HFFc6 (cell line): ENCODE measurements at places on chromosomes 5 and 9. TPM values are rescaled to one million over a fixed set of nuclear protein-coding genes. Genes with fewer than 3 reads are reported as not detected.

The NR2F1 gene
- total RNA-seq = 21.6 to 24.7 TPM (median 22.6 TPM) in 3 replicates

The SEC61B gene
- total RNA-seq = 241 to 252 TPM (median 246 TPM) in 3 replicates

The IL9 gene
- total RNA-seq = not detected in 3 replicates

The NR5A1 gene
- total RNA-seq = not detected in 3 replicates

The NR2F1-AS1 gene
- total RNA-seq = 20.1 to 25.9 TPM (median 24.4 TPM) in 3 replicates

The SHC3 gene
- total RNA-seq = 0.25 to 1.7 TPM (median 0.99 TPM) in 3 replicates

GRCh38 chr5:57695179-57695578, 212.6 kb upstream of the ACTBL2 start:
- H3K27me3 ChIP-seq = no peaks in the 10 kb centered on the region
- H3K4me1 ChIP-seq = peaks cover 29% of the 10 kb centered on the region
- H3K36me3 ChIP-seq = no peaks in the 10 kb centered on the region
- H3K4me3 ChIP-seq = no peak overlapping the region
- no peak for DNase-seq

- no peak overlapping the region for H3K27ac ChIP-seq
- H3K4me3 ChIP-seq = no peak overlapping the region
- no peaks in the 10 kb centered on the region for H3K36me3 ChIP-seq
These were observed 32.1 kb upstream of the RICTOR start for GRCh38 chr5:39106322-39106721.

DNA sequence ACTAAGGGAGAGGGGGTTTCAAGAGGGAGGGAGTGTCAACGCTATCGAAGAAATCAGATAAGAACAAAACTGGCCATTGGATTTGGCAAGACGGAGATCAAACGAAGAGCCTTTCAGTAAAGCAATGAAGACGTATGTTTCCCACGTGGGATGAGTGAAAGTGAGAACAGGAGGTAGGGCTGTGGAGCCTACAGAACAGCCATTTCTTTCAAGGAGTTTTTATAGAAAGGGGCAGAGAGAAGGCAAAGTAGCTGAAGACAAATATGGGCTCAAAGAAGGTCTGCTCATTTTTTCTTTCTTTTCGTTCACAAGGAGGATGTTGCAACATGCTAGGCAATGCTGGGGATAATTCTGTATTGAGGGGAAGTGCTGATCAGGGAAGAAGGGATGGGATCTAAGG, 98.3 kb downstream of the SUSD1 start:
- DNase-seq = no peak
- no peak overlapping the region for H3K4me3 ChIP-seq
- H3K27ac ChIP-seq = no peak overlapping the region
- no peaks in the 10 kb centered on the region; the same call in 1 of the 2 replicates for H3K36me3 ChIP-seq

- H3K27me3 ChIP-seq = no peaks in the 10 kb centered on the region; the same call in 1 of the 2 replicates
- DNase-seq = no peak
- H3K27ac ChIP-seq = no peak overlapping the region
- no peaks in the 10 kb centered on the region for H3K4me1 ChIP-seq
- no peak overlapping the region for H3K4me3 ChIP-seq
These were observed 113.6 kb upstream of the TSLP start for GRCh38 chr5:110957934-110958333.

- peaks cover 3% of the 10 kb centered on the region for H3K27me3 ChIP-seq
- H3K27ac ChIP-seq = no peak overlapping the region
- no peak overlapping the region for H3K4me3 ChIP-seq
- H3K4me1 ChIP-seq = peaks cover 22% of the 10 kb centered on the region
These were observed 18.9 kb upstream of the NSMF start for GRCh38 chr9:137477778-137478612.

DNA sequence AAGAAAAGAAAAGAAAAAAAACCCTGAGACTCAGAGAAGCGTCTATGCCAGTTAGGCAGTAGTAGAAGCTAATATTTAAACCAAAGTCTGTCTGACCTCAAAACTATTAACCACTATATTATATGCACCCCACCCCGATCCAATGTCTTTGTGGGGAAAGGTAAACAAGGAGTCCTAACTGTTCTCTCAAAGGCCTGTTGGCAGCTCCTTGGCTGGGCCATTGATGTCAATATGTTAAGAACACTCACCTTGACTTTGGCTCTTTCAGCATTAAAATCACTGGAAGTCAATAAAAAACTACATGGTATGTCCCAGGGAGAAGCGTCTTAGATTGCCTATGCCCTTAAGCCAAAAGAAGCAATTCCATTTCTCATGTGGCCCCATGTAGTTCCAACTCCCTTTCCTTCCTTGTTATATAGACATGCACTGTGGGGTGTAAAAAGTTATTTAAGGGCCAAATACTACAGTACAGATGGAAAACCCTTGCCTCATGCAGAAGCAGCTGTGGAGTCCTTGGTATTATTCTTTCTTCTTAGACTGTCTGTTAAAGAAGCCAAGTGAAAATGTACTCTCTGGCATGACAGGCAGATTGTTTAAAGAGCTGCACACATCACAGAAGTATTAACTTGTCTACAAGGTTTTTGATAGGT, 308.6 kb upstream of the RPS23 start:
- DNase-seq = no peak
- no peak overlapping the region for H3K4me3 ChIP-seq
- H3K4me1 ChIP-seq = no peaks in the 10 kb centered on the region
- H3K27me3 ChIP-seq = peaks cover 2% of the 10 kb centered on the region
- H3K27ac ChIP-seq = no peak overlapping the region
- no peaks in the 10 kb centered on the region for H3K36me3 ChIP-seq

DNA sequence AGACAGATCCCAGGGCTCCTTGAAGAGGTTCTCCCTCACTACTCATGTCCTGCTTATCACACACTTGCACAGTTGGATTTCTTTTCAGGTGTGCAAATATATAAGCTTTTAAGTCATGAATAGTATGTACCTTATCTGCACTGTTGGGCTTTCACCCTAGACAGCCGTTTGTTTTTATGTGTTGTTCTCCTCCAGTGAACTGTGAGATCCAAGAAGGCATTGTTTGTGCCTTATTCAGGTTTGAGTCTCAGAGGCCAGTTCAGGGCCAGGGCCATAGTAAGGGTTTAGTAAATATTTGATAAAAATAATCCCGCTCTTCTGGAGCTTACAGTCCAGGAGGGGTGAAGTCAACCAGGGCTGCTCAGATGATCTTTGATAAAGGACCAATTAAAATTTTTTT, 480.0 kb downstream of the TMEM38B start:
- no peaks in the 10 kb centered on the region for H3K4me1 ChIP-seq
- no peak overlapping the region for H3K4me3 ChIP-seq
- no peak overlapping the region for H3K27ac ChIP-seq

DNA sequence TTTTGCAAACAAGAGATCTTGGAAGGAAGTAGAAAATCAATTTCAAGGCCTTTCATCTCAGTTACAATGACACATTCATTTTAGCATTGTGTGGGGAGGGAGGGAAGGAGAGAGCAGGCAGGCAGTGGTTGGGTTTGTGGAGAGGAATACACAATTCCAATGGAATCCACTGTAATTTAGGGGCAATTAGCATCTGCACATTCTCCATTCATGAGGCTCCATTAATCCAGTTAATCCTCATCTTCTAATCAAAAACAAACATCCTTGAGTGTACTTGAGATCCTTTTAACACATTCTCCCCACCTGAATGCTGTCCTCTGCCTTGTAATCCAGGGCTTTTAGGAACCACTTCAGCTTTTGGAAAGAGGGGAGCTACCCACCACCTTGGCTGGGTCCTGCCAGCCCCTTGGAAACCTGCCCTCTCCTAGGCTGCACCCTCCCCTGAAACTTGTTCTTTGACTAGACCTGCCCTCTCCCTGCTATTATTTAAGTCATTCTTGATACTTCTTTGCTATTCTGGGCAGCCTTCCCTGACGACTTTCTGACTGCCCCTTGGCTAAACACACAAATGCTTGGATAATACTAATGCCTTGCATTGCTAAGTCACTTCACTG, 271.2 kb downstream of the SLIT3 start:
- peaks cover 2% of the 10 kb centered on the region; the same call in 1 of the 2 replicates for H3K27me3 ChIP-seq
- no peak for DNase-seq
- H3K27ac ChIP-seq = 0 out of 2 replicates have a peak overlapping the region, but pooled peaks have one; percentile 20
- H3K4me3 ChIP-seq = no peak overlapping the region

GRCh38 chr5:137142764-137143605, 356.1 kb downstream of the SPOCK1 start:
- no peaks in the 10 kb centered on the region for H3K36me3 ChIP-seq
- DNase-seq = peak; percentile 96
- peaks cover 72% of the 10 kb centered on the region for H3K4me1 ChIP-seq
- peak overlapping the region; percentile 68 for H3K4me3 ChIP-seq

DNA sequence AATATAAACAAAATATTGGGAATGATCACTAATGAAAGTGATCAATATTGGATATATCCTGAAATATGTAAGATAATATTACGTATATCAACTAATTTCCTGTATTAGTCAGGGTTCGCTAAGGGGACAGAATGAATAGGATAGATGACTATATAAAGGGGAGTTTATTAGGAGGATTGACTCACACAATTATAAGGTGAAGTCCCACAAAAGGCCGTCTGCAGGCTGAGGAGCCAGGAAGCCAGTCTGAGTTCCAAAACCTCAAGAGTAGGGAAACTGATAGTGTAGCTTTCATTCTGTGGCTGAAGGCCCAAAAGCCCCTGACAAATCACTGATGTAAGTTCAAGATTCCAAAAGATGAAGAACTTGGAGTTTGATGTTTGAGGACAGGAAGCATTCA, 561.1 kb downstream of the PRDM9 start:
- no peak for DNase-seq
- no peak overlapping the region for H3K4me3 ChIP-seq
- H3K27me3 ChIP-seq = no peaks in the 10 kb centered on the region; the same call in 1 of the 2 replicates
- no peaks in the 10 kb centered on the region for H3K4me1 ChIP-seq
